Common myeloid progenitor, CD34-positive (primary cell): ENCODE measurements at places on chromosomes 3 and 15.

- peak; percentile 85 for DNase-seq
Measured at GRCh38 chr3:33791477-33792166, 6.8 kb upstream of the PDCD6IP start.

DNA sequence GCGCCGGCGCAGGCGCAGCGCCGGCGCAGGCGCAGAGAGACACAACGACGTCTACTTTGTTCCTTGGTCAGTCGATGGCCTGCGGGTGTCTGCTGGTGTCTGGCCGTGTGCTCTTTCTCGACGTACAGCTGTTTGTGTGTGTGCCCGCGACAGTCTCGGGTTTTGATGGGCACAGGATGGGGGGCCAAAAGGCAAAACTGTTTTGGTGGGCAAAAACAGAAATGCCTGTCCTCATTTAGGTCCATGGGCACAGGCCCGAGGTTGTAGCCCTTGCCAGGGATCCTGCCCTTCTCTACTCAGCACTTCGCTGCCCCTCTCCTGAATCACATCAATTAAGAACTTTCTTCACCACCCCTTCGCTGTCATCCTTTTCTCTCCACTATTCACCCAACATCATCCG lies 184.8 kb upstream of the CHL1 start:
- DNase-seq: no peak

DNA sequence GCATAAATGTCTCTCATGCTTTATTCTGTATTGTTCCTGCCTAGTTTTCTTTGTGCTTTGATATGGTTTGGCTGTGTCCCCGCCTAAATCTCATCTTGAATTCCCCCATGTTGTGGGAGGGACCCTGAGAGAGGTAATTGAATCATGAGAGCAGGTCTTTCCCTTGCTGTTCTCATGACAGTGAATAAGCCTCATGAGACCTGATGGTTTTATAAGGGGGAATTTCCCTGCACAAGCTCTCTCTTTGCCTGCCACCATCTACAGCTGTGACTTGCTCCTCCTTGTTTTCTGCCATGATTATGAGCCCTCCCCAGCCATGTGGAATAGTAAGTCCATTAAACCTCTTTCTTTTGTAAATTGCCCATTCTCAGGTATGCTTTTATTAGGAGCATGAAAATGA lies 1596.6 kb downstream of the SI start:
- DNase-seq: no peak

- peak; percentile 27 for DNase-seq
Measured at GRCh38 chr3:20280257-20280656, 94.3 kb upstream of the SGO1 start.

DNA sequence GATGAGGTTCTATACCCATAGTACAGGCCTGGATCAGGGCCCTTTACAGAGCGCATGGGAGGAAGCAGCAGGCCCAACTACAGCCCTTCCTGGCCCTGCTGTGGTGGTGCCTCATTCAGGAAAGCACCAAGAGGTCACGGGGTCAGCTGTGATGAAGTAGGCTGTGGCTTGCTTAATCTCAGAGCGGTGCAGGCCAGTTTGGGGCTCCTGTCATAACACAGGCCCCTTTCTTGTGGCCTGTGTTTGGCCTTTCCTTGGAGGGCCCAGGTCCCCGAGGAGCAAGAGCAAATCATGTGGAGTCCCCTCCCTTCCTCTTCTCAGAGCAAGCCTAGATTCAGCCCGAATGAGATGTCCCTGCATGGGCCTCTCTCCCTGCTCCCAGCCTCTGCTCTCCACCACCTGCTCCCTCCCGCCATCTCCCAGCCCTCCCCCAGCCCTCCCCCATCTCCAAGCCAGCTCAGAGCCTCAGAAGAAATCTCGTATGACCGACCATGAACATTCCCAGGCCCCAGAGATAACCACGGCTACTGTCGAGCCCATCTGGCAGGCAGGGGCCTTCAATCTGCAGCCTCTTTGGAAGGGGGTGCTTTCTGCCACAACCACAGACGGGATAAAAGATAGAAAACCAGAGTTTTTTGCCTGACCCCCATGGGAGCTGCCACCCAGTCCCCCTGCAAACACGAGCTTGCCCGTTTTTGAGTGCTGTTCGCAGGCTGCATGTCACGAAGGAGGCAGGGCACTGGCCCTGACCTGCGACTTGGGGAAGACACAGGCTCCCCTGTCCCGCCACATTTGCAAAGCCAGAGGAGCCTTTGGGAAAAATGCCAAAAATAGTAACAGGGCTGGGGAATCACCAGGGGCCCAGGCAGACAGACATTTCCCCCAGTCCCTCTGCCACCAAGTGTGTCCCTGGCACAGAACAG lies 32.3 kb upstream of the DUSP7 start:
- DNase-seq: no peak

GRCh38 chr3:191499307-191500080 lies 38.5 kb downstream of the PYDC2 start:
- no peak for DNase-seq
